ENCODE measurements at places on chromosomes 11 and 22.
A peak's percentile ranks its signal among the peaks of the same experiment; 100 is the strongest.

- DNase-seq, result no peak
These were observed 663.2 kb downstream of the CNTN5 start for GRCh38 chr11:99683933-99684332.

GRCh38 chr11:131470216-131470925 is 100.0 kb downstream of the NTM start:
- no peak for DNase-seq

DNA sequence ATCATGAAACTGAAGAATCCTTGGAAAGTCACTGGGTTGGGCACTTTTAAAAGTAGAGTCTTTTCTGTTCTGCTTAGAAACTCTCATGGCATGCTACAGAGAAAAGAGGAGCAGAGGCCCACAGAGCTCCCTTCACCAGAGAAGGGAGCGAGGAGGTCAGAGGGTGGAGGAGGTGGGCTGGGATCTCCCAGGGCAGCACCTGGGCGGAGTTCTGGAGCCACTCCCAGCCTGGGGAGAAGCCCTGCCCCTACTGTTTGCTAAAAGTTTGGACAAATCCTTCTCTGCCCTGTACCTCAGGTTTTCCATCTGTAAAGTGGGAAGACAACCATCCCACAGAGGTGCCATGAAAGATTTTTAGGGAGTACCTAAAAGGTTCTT is 299.1 kb downstream of the KIRREL3 start:
- no peak for DNase-seq

DNA sequence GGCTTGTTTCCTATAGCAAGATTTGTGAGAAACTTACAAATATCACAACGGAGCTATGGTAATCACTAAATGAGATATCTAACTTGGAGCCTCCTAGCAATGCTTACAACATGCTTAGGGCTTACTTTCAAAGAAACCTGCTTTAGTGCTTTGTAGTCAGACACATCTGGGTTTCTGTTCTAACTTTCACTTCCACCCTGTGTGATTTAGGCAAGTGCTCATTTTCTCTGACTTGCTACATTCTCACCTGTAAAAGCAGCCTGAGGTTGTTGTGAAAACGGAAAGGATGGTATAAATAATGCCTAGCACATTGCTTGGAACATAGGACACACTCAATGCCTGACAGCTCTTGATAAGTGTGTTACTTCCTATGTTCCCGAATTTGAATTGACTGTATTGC is 45.6 kb downstream of the LRRC4C start:
- no peak for DNase-seq

DNA sequence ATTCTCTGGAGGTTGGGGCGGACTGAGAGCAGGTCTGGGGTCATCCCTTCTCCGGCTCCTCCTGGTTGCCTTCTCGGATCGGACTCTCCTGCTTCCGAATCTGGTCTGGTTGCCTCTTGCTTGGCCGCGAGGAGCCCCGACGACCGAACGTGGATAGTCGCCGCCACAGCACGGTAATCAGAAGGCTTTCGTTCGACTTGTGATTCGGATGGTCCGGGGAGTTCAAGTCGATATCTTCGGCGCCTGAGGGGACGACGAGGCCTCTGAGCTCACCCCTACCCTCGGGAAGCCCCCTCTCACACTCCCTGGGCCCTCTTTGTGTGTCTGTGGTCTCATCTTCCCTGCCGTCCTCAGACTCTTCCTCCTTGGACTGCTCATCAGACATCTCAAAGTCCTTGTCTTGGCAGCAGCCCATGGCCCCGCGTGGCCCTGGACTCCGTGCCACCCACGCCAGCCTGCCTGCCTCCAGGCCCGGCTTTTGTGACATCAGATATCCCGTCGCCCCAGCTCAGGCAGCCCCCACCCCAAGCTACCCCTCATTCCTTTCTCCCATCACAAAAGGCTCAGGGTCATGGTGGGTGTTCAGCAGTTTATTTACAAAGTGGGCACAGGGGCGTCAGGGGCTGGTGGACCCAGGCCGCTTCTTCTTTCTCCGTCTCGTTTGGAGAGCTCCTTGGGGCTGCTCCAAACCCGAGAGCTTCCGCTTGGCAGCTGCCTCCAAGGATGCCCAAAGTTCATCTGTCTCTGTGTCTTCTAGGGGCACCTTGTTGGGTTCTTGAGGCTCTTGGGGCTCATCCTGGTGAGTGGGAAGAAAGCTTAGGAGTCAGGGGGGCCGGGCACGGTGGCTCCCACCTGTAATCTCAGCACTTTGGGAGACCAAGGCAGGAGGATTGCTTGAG is at the start of gene TEX54:
Gene TEX54, minus strand, starts transcription at position 506 of the 899 bp plus-strand sequence.
- no peak for DNase-seq

DNA sequence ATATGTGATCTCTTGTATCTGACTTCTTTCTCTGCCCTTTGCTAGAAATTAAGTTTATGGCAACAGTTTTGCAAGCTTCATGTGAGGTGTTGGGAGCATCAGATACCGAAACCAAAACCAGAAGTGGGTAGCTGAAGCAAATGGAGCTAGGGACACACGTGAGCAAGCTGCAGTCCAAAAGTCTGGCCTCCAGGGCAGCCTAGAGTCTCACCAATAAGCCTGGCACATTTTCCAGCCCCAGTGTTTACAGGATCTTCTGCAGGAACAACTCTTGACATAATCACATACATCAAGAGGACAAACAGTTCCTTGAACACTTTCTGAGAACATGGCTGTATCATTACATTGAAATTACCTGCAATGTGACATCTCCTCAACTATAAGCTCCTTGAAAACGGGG is 114.1 kb downstream of the LARGE1 start:
- no peak for DNase-seq

DNA sequence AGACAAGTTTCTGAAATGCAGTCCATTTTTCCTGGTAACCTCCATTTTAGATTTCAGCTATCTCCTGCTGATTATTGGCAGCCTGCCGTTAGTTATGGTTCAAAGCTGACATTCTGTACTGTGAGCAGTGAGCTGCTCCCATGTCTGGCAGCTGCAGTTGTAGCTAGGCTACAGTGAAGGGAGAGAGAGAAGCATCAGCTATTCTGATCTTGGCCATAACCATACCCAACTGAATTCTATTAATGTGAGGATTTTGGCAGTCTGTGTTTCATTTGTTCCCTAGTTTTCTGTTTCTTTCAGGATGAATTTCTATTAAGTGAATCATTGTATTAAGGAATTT is 33.4 kb downstream of the SIK2 start:
- peak; percentile 6 for DNase-seq

- DNase-seq, result no peak
These were observed 560 bp downstream of the PHOX2A start for GRCh38 chr11:72243173-72244059.

DNA sequence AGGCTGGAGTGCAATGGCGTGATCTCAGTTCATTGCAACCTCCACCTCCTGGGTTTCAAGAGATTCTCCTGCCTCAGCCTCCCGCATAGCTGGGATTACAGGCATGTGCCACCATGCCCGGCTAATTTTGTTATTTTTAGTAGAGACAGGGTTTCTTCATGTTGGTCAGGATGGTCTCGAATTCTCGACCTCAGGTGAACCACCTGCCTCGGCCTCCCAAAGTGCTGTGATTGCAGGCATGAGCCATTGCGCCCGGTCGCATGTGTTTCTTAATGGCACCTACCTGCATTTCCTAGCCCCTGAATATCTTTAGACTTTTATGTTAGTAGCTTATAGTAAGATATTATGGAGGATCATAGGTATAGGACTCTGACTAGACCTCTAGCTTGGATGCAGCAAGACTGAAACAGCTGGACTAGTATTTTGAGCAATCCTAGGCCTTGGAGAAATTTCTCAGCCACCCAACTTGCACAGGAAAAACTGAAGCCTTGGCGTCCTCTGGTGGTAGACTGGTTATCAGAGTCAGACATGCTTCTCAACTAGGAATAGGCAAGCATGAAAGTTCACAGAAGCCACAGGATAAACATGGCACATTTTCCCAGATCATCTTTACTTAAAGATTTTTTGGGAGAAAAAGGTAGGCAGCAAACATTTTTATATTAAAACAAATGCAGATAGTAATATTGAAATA is 22.7 kb upstream of the C1QTNF4 start:
- DNase-seq, result peak; percentile 70

Data from erythroblast (primary cell).